ENCODE measurements at places on chromosomes 1 and 21. TPM values are rescaled to one million over a fixed set of nuclear protein-coding genes. Genes with fewer than 3 reads are reported as not detected.

Gene SPRR2D
- not detected for total RNA-seq

Gene DYNLT5
- 11.1 TPM for total RNA-seq

Gene GIPC2
- total RNA-seq = 2.5 TPM

Gene HMCN1
- total RNA-seq = 149 TPM

Gene CD1E
- 0.55 TPM for total RNA-seq

Gene SLC25A34
- 4.2 TPM for total RNA-seq

Gene LRRC39
- 0.98 TPM for total RNA-seq

Gene FMO1
- 8.7 TPM for total RNA-seq

Gene SAMSN1
- total RNA-seq = 20.1 TPM

Gene SMG5
- total RNA-seq = 37.3 TPM

Gene APOBEC4
- total RNA-seq = 5.3 TPM

DNA sequence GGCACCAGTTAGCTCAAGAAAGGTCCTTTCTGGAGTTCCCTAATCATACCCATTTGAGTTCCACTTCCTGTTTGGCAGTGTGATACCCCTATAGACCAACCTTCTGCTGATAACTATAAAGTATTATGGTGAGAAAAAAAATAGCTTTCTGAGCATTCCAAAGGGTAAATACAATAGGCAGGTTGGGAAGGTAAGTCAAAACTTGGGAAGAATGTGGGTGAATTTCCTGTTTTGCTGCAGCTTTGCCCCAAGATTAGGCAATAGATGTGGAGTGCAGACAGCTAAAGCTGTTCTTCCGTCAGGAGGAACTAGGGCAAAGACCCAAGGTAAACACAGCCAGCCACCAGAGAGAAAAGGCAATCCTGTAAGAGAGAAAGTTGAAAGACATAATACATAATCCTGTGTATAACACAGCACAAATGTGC, 49.9 kb upstream of the GUCA2A start:
- no peak overlapping the region for H3K27ac ChIP-seq
- H3K4me3 ChIP-seq = no peak overlapping the region
- no peaks in the 10 kb centered on the region for H3K4me1 ChIP-seq
- no peak for DNase-seq

GRCh38 chr1:241485145-241485544, 34.4 kb downstream of the FH start:
- no peaks in the 10 kb centered on the region for H3K27me3 ChIP-seq
- no peak overlapping the region for H3K4me3 ChIP-seq
- no peak for DNase-seq
- H3K4me1 ChIP-seq = no peaks in the 10 kb centered on the region
- no peak overlapping the region for H3K27ac ChIP-seq

DNA sequence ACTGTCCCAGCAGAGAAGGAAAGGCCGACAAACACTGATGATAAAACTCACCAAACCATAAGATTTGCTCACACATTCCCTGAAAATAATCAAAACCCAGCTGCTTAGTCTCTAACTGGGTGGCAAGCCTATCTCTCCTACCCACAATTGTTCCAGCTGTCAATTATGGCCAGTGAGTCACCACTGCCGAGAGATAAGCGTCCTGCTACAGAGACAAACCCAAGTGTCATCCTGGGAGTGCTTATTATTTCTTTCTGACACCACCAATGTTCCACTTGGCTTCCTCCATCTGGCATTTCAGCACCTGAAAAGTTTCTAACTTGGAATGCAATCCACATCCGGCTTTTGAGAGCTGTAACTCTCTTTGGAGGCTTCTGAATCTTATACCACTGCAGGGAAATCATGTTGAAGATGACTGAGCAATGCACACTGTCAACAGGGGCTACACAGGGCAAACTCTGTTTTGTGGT, 51.5 kb upstream of the VAV3 start:
- no peak overlapping the region for H3K4me3 ChIP-seq
- H3K36me3 ChIP-seq = no peaks in the 10 kb centered on the region
- no peak for DNase-seq
- no peaks in the 10 kb centered on the region for H3K4me1 ChIP-seq
- H3K27ac ChIP-seq = no peak overlapping the region

DNA sequence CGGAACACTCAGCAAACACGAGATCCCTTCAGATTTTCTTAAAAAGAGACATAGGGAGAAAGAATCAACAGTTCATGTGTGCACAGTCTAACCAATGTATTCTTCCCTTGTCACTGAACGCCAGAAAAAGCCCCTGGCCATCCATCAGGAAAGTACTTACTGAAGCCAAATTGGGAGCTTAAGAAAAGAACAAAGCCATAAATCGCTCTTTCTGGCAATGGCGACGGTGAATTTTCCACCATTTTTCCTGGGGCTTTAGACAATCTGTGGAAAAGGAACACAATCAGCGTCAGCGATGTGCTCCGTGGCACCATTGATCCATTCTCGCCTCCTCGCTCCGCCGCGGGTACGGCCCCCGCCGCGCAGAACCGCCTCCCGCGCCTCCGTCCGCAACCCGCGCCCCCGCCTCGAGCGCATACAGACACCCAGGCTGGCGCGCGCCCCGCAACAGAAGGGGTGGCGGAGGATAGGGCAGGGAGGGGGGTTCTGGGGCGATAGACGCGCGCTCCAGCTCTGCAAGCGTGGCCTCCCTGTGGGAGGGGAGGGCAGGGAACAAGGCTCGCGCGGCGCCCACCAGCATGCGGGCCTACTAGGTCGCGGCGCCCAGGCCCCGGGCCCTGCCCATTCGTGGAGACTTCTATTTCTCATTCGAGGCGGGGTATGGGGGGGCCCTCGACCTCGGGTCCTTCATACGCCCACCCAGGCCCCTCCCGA, 440 bp downstream of the PIGP start:
- no peaks in the 10 kb centered on the region for H3K27me3 ChIP-seq
- H3K27ac ChIP-seq = peak overlapping the region; percentile 99
- H3K36me3 ChIP-seq = peaks cover 11% of the 10 kb centered on the region
- DNase-seq = no peak
- H3K4me1 ChIP-seq = peaks cover 5% of the 10 kb centered on the region
- H3K4me3 ChIP-seq = peak overlapping the region; percentile 70

DNA sequence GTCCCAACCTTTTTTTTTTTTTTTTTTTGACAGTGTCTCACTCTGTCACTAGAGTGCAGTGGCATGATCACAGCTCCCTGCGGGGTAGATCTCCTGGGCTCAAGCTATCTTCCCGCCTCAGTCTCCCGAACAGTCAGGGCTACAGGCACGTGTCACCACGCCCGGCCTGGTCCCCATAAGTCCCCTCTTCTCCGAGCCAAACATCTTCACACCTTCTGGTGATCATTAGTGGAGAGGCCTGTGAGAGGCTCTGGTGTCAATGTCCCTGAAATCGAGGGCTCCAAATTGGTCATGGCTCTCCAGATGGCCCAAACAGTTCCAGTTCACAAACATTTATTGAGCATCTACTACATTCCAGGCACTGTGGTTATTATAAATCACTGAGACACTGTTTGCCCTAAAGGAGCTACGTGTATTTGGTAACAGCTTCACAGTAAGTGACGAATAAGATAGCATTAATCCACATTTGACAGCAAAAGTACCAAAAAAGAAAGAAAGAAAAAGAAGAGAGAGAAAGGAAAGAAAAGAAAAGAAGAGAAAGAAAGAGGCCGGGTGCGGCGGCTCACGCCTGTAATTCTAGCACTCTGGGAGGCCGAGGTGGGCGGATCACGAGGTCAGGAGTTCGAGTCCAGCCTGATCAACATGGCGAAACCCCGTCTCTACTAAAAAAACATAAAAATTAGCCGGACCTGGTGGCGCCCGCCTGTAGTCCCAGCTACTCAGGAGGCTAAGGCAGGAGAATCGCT, 867 bp upstream of the TIMM17A start:
- DNase-seq = peak; percentile 10
- peaks cover 6% of the 10 kb centered on the region for H3K4me1 ChIP-seq
- H3K36me3 ChIP-seq = peaks cover 5% of the 10 kb centered on the region
- H3K4me3 ChIP-seq = no peak overlapping the region
- H3K27me3 ChIP-seq = no peaks in the 10 kb centered on the region
- H3K27ac ChIP-seq = peak overlapping the region; percentile 93

- H3K4me1 ChIP-seq = no peaks in the 10 kb centered on the region
- H3K27ac ChIP-seq = no peak overlapping the region
- no peak overlapping the region for H3K4me3 ChIP-seq
- H3K36me3 ChIP-seq = no peaks in the 10 kb centered on the region
Measured at GRCh38 chr1:177794376-177794991, 175.4 kb downstream of the SEC16B start.

DNA sequence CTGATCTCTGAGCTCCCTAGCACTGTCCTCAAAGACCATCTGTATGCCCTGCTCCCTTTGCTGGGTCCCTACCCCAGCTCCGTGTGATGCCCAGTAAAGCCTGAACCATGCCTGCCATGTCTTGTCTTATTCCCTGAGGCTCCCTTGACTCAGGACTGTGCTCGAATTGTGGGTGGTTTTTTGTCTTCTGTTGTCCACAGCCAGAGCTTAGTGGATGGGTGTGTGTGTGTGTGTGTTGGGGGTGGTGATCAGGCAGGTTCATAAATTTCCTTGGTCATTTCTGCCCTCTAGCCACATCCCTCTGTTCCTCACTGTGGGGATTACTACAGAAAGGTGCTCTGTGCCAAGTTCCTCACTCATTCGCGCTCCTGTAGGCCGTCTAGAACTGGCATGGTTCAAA, 5.7 kb downstream of the GSTM5 start:
- peaks cover 2% of the 10 kb centered on the region for H3K36me3 ChIP-seq
- H3K27me3 ChIP-seq = no peaks in the 10 kb centered on the region
- no peak overlapping the region for H3K4me3 ChIP-seq
- DNase-seq = no peak

GRCh38 chr1:232725305-232726047, 79.7 kb upstream of the MAP10 start:
- H3K27ac ChIP-seq = no peak overlapping the region
- no peak overlapping the region for H3K4me3 ChIP-seq
- no peaks in the 10 kb centered on the region for H3K27me3 ChIP-seq

GRCh38 chr21:34536820-34537219, 24.8 kb upstream of the KCNE1 start:
- no peaks in the 10 kb centered on the region for H3K36me3 ChIP-seq
- no peak overlapping the region for H3K4me3 ChIP-seq
- no peaks in the 10 kb centered on the region for H3K4me1 ChIP-seq
- no peaks in the 10 kb centered on the region for H3K27me3 ChIP-seq
- no peak overlapping the region for H3K27ac ChIP-seq

GRCh38 chr1:159185121-159185520, 13.7 kb downstream of the CADM3 start:
- no peaks in the 10 kb centered on the region for H3K36me3 ChIP-seq
- H3K4me3 ChIP-seq = no peak overlapping the region
- DNase-seq = no peak
- no peak overlapping the region for H3K27ac ChIP-seq

DNA sequence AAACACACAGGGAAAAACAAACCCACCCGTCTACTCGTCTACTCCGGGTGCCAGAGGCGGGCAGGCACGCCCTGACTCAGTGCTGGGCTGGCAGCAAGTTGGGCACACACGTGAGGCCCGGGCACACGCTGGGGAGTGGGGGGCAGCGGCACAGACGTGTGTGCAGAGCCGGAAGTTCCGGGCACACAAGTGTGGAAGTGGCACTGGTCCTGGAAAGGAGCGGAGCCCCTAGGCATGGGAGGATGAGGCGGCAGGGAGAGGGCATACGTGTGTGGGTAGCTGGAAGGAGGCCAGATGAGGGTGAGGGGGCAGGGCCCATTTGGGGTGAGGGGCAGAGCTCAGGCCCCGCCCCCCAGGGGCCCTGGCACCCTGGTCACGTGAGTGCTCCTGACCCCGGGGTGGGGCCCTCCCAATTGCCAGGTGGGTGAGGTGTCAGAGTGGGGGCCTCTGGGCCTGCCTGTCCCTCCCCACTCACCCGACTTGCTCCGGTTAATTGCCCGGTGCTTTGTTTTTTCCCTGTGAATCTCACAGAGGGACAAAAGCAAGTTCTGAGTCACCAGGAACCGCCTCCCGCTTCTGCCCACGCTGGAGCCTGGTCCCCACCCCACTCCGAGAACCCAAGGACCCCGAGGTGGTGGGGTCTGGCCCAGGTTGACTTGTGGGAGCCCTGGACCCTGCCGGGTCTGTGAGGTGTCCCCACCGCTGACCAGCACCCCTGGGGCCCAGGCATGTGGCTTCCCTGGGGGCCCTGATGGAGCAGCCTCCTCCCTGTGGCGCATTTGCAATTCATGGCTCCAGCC, 104.8 kb upstream of the CASZ1 start:
- peaks cover 46% of the 10 kb centered on the region for H3K4me1 ChIP-seq
- H3K36me3 ChIP-seq = no peaks in the 10 kb centered on the region
- H3K27ac ChIP-seq = no peak overlapping the region
- H3K4me3 ChIP-seq = no peak overlapping the region
- H3K27me3 ChIP-seq = no peaks in the 10 kb centered on the region

DNA sequence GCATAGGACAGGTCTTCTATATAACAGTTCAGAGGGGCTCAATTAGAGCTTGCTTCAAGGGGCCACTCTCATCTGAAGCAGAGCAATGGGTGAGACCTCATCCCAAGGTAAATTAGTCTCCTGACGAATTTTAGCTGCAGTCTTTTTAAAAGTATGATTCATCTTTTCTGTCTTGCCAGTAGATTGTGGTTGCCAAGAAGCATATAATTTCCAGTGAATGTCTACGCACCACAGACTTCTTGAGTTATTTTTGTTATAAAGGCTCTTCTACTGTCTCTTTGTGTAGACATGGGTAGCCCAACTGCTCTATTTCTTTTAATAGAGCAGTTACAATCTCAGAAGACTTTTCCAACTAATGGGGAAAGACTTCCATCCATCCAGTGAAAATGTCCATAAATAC, 108.9 kb upstream of the FMN2 start:
- H3K36me3 ChIP-seq = no peaks in the 10 kb centered on the region
- no peaks in the 10 kb centered on the region for H3K27me3 ChIP-seq
- H3K27ac ChIP-seq = no peak overlapping the region
- no peak overlapping the region for H3K4me3 ChIP-seq
- no peaks in the 10 kb centered on the region for H3K4me1 ChIP-seq
- no peak for DNase-seq

DNA sequence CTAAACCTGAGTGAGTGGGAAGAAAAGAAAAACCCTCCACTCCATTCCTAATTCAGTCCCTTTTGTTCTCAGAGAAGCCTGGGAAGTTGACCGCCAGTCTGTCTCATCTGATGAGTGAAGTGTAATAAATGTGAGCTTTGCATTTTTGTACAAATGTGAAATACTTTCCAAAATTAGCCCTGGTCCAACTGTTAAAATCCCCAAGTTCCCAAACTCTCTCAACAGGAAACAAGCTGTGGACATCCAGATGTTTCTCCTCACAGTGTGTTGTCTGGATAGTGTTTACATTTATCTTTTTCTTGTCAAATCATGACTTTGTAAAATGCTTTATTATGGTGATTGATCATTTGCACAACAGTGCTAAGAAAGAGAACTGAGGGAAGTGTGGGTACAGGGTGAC, 145.1 kb downstream of the TM2D1 start:
- peaks cover 9% of the 10 kb centered on the region for H3K4me1 ChIP-seq
- no peak overlapping the region for H3K27ac ChIP-seq
- H3K4me3 ChIP-seq = no peak overlapping the region
- H3K27me3 ChIP-seq = no peaks in the 10 kb centered on the region

All from lung (tissue), 17 donors.